ENCODE measurements at places on chromosomes 5 and 9.

DNA sequence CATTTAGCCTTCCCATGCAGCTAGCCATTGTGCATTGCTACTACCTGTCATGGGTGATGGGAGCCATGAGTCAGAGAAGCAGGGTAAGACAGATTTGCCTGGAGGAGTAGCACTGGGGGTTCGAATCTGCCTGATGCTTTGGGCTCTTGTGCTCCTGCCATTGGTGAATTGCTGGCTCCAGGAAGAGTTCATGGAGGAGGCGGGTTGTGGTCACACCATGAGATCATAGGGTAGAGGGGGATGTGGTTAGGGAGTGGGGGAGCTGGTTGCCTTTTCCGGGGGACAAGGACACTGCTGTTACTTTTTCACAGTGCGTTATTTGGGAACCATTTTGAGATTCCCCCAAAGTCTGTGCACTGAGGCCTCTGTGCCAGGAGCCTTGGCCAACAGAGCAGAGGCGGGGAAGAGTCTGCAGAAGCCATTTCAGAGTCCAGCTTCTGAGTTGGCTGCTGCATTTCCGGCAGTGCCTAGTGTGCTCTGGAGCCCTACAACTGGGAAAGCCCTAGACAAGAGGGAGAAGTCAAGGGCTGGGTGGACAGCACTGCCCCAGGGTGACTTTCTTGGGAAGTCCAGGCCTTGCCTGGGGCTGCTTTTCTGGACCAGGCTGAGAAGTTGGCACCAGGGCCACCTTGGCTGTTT lies 6.2 kb downstream of the ANGPTL2 start:
- peak; percentile 23 for DNase-seq

GRCh38 chr9:75084081-75084672 lies 3.8 kb downstream of the NMRK1 start:
- DNase-seq = no peak

GRCh38 chr5:149870232-149870631 lies 74.4 kb downstream of the PDE6A start:
- DNase-seq = no peak

DNA sequence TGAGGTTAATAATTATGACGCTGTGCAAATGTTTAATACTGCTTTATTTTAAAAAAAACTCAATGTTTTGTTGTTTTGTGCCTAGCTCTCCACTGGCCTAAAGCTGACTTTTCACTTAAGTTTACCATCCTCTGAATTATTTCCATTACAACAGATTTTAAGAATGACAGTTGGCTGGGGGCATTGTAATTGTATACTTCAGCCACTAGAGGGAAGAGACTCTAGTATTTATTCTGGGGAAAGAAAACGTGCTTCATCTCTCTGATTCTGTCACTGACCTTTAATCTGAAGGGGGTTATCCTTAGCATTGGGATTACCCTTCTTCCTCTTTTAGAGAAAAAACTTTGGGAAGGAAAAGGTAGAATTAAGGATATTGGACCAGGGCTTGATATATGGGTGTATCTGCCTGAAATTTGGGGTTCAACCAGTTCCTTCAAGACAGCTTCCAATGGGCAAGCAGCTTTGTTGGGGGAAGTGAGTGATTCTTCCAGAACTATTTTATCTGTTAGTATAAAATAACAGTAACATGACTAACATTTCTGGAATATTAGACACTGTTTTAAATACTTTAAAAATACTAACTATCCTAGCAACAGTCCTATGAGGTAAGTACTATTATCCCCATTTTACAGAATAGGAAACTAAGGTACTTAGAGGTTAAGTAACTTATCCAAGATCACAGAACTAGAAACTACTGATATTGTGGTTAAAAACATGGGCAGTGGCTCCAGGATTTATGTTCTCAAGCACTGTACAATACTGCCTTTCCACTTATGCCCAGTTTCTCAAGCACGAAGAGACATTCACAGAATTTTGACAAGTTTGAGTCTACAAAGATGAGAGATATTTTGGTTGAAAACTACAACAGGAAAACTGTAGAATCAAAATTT lies 208.4 kb downstream of the CD180 start:
- DNase-seq = peak; percentile 79

DNA sequence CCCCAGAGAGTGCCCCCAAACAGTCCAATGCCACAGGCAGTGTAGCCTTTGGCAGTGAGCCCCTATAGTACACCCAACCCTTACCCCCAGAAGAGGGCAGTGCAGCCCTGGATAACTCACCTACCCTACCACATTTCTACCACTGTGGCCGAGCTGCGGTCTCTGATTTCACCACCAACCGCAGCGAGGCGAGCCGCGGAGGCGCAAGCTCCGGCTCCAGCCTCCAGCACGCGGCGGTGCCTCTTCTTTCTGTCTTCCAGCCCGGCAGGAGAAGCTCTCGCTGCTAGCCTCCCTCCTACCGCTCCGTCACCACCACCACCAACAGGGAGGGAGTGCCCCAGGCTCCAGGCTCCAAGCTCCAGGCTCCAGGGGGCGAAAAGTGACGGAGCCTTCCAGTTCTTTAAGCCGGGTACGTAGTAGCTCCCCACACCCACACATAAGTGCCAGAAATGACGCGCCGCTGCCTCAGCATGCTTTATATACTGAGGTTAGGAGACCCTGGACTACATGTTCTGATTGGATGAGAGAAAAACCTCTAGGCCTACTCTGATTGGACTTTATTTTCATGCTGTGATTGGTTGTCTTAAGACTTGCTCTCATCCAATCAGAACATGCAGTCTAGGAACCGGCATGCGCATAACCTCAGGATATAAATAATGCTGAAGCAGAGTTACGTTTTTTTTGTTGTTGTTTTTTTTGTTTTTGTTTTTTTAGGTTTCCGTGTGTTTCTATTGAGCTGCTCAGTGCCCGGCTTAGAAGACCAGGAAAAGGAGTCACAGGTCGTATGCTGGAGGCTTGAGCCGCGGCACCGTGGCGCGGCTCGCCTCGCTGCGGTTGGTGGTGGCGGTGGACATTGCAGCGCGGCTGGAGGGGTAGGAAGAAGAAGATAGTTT lies at the start of gene PCAT7:
Gene PCAT7 (plus strand): TSS at position 645 of the 893 bp plus-strand sequence.
- peak; percentile 69 for DNase-seq

DNA sequence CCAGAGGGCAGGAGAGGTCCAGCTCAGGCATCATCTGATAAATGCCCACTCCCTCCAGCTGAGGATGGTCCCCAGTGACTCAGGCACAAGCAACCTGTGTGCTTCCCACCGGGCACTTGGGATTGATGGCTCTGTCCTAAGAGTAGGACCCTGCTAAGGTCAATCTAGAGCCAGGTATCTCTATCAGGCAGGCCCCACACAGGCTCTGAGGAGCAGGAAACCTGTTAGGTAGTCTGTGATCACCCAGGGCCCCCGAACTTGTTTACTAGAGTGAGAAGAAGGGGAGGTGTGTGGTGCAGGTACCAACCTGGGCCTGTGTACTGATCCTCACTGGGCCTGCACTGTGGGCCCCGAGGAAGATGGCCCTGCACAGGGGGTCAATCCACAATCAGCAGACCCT lies 119.6 kb upstream of the FSTL4 start:
- no peak for DNase-seq

GRCh38 chr5:125526966-125527365 lies 780.5 kb upstream of the ZNF608 start:
- DNase-seq = no peak

GRCh38 chr5:164472165-164472564 lies 966.7 kb downstream of the MAT2B start:
- no peak for DNase-seq

DNA sequence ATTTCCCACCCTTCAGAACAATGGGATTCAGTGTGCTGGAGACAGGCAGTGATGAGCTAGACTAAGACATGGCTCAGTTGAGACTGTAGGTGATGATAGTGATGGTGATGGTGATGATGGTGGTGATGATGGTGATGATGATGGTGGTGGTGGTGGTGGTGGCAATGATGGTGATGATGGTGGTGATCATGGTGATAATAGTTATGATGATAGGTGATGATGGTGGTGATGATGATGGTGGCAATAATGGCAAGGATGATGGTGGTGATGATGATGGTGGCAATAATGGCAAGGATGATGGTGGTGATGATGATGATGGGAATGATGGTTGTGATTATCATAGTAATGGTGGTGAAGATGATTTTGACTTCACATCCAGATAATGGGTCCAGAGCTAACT lies 176.7 kb downstream of the NXNL2 start:
- DNase-seq = no peak

DNA sequence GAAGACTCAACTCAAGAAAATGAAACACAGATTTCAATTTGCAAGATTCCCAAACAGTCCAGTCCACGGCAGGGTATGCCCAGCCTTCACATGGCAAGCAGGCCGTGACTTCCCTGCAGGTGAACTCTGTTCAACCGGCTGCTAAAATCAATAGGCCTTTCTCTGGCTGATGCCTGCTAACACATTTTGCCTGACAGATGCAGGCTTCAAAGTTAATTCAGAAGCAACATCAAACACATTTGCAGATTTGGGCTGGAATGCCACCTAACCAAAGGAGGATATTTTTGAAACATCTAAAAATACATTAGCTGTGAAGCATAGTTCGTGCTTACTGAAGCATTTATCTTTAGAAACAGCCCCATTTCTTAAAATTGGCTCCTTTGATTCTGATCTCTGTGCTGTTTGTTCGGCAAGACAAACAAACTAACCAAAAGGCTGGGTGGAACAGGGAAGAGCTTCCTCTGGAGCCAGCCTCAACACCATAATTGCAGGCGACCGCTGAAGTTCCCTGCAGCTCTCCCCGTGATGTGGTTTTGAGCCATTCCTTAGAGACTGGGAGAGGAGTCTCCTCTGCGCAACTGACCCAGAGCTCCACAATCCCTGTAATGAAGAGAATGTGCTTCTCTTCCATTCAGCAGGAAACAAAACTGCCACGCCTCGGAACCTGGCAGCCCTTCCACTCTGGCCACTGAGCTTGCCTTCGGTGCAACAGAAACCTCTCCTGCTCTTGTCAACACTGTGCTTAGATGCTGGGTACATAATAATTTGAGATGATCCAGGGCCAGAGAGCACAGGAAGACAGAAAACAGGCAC lies 126.5 kb downstream of the MYO10 start:
- no peak for DNase-seq

DNA sequence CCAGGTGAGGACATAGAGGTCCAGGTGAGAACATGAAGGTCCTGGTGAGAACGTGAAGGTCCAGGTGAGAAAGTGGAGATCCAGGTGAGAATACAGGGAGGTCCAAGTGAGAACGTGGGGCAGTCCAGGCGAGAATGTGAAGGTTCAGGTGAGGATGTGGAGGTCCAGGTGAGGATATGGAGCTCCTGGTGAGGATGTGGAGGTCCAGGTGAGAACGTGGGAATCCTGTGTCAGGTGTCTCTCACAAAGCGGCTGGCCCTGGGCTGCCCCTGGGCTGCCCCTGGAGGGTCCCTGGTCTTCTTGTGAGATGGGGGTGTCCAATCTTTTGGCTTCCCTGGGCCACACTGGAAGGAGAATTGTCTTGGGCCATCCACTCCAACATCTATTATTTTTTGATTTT lies 133.4 kb downstream of the MRPL36 start:
- DNase-seq = no peak

- DNase-seq = no peak
These were observed 593.4 kb upstream of the RGMB start for GRCh38 chr5:98179791-98180755.

DNA sequence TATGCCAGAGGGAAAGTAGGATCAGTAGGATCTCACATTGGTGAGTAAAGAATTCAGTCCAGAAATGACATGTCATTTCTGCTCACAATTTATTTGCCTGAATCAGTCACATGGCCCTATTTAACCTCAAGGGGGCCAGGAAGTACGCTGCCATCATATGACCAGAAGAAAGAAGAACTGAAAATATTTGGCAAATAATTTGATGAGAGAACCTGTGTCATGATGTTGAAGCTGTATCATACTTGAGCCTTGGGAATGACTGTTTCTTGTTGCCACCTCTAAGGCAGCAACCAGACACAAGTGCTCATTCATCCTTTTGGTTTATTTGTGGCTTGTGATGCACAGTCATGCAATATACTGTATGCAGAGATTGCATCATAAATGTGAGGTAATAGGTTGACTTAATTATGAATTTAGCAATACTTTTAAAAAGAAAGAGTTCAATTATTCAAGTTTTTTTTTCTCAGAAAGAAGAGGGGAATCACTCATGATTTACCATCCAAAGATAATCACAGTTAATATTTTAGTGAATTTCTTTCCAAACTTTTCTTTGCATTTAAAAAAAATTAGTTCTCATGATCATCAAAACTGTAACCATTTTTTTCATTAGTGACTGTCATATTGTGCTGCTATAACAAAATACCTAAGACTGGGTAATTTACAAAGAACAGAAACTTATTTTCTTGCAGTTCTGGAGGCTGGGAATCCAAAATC lies 8.2 kb upstream of the ZFYVE16 start:
- peak; percentile 72 for DNase-seq

- no peak for DNase-seq
These were observed 13.8 kb downstream of the TMEM267 start for GRCh38 chr5:43469671-43470391.

DNA sequence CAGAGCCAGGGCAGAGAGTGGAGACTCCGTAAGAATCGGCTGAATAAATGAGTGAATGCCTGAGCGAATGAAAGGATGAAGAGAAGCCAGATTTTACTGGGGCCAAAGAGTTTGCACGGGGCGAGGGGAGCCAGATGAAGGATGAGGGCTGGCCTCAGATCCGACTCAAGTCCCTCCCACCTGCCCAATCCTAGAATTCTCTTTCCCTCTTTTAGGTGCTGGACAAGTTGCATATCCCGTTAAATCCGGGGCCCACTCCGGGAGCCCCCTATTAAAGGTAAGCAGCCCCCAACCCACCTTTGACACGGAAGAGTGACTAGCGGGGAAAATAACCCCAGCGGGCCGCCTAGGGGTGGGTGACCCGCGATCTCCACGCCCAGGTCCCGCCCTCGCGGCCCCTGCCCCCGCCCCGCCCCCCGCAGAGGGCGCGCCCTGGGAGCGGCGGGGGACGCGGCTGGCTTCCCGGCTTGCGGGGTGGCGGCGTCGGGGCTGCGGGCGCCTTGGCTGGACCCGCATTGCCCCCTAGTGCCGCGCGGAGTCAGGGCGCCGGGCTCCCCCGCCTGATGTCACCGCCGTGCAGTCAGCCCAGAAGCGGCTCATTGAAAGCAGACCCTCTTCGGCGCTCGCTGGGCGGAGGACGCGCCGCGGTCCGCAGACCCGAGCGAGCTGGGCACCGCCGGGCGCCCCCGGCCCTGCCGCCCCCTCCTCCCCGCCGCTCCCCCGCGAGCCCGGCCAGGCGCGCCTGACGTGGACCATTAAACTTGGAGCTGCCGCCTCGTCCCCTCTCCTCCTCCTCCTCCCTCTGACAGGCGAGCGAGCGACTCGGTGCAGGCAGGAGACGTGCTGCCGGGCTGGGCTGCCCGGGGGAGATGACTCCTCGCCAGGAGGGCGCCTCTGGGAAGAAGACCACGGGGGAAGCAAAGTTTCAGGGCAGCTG lies at the start of gene ADRA1B:
Gene ADRA1B (plus strand): TSS at position 579 of the 937 bp plus-strand sequence. CDS start 424 bp downstream, outside the sequence.
- DNase-seq = peak; percentile 78

GRCh38 chr5:102833146-102833545 lies 78.0 kb downstream of the PAM start:
- no peak for DNase-seq

Data from hematopoietic multipotent progenitor cell treated with erythropoietin and hydrocortisone succinate and interleukin-3 and kit ligand, for 4 days (in vitro differentiated cells).